Right atrium auricular region (tissue), 2 donors: ENCODE measurements at places on chromosomes 7 and 10. TPM values are rescaled to one million over a fixed set of nuclear protein-coding genes. Genes with fewer than 3 reads are reported as not detected.
A peak's percentile ranks its signal among the peaks of the same experiment; 100 is the strongest.

GRCh38 chr10:71877821-71878220 is 26.8 kb upstream of the PSAP start:
- H3K4me3 ChIP-seq: no peak overlapping the region
- no peak overlapping the region for H3K27ac ChIP-seq
- no peaks in the 10 kb centered on the region for H3K27me3 ChIP-seq
- no peaks in the 10 kb centered on the region for H3K4me1 ChIP-seq

GRCh38 chr7:134422008-134422407 is 36.9 kb downstream of the AKR1B1 start:
- no peak overlapping the region for H3K4me3 ChIP-seq
- H3K36me3 ChIP-seq: no peaks in the 10 kb centered on the region
- no peak for DNase-seq

Gene ZNF804B
- total RNA-seq: 0.20 TPM

DNA sequence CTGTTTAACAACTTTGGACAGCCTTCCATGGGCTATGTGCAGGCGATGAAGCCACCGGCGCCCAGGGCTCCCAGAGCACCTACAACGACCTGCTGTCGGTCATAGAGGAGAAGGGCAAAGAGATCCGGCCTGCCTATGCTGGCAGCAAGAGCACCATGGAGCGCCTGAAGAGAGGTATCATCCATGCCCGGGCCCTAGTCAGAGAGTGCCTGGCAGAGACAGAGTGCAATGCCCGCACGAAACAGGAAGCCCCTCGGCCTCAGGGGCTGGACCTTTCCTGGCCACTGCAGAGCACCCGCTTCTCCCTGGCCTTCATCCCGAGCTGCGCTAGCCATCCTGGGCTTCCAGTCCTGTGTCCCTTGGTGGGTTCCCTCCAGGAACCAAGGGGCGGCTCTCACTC is 497.0 kb upstream of the PHF14 start:
- H3K27me3 ChIP-seq: no peaks in the 10 kb centered on the region
- H3K4me1 ChIP-seq: no peaks in the 10 kb centered on the region
- H3K27ac ChIP-seq: no peak overlapping the region
- no peak overlapping the region for H3K4me3 ChIP-seq
- no peak for DNase-seq

DNA sequence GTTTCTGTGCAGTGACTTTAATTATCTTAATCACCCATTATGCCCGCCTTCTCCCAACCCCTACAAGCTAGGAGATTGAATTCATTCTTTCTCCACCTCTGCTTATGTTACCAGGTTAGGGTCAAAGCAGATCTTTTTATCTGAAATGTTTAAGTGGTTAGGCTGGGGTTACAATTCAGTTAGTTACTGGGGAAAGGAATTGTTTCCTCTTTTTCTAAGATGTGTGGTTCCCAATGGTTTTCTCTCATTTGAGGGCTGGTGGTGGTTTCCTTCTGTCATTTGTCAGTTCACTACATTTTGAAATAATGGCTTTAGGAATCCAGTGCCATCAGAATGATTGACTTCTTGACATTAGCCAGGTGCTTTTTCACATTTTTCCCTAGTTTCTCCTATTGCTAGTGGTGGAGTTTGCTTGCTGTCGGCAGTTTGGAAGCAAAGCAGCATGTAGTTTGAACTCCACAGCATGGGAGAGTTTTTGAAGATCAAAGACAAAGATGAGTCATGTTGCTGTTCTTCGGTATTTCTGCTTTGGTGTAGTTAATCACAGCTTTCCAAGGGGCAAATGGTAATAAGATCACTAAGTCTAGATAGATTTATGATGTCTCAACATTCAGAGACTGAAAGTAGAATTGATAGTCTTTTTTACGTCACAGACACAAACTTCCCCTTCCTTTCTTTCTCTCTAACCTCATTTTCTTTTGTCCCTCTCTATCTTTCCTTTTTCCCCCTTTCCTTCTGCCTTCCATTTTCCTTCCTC is 168.2 kb downstream of the SND1 start:
- no peak overlapping the region for H3K4me3 ChIP-seq
- H3K4me1 ChIP-seq: peaks cover 5% of the 10 kb centered on the region

Gene SPDYE8
- not detected for total RNA-seq

Gene GIMAP6
- total RNA-seq: 15.8 TPM

Gene SPDYE11
- total RNA-seq: not detected

Gene PLOD3
- total RNA-seq: 35.9 TPM

Gene SPDYE1
- not detected for total RNA-seq

- no peaks in the 10 kb centered on the region for H3K27me3 ChIP-seq
- no peak for DNase-seq
- no peak overlapping the region for H3K4me3 ChIP-seq
- no peaks in the 10 kb centered on the region for H3K36me3 ChIP-seq
- no peaks in the 10 kb centered on the region for H3K4me1 ChIP-seq
These were observed 139.8 kb upstream of the CDK13 start for GRCh38 chr7:39810204-39810642.

DNA sequence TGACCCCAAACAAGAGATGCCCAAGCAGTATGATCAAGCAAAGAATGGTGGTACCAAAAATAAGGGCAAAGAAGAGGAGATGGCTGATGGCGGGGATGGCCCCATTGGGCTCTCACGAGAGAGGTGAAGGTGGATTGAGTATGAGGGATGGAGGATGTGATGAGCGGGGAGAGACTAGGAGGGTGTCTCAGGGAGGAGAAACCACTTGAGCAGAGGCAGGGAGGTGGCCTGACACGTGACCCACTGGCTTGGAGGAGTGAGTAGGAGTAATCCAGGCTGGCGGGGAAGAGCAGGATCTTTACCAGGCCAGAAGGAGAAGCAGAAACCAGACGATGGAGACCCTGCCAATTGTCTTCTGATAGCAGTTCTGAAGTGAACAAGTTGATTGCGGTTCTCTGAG is 33.3 kb upstream of the ATXN7L1 start:
- no peak overlapping the region for H3K4me3 ChIP-seq
- H3K27ac ChIP-seq: no peak overlapping the region
- no peaks in the 10 kb centered on the region for H3K36me3 ChIP-seq
- no peaks in the 10 kb centered on the region for H3K27me3 ChIP-seq

GRCh38 chr7:136441835-136442234 is 426.6 kb upstream of the CHRM2 start:
- no peaks in the 10 kb centered on the region for H3K36me3 ChIP-seq
- DNase-seq: no peak
- H3K27me3 ChIP-seq: no peaks in the 10 kb centered on the region
- H3K27ac ChIP-seq: no peak overlapping the region
- no peaks in the 10 kb centered on the region for H3K4me1 ChIP-seq

DNA sequence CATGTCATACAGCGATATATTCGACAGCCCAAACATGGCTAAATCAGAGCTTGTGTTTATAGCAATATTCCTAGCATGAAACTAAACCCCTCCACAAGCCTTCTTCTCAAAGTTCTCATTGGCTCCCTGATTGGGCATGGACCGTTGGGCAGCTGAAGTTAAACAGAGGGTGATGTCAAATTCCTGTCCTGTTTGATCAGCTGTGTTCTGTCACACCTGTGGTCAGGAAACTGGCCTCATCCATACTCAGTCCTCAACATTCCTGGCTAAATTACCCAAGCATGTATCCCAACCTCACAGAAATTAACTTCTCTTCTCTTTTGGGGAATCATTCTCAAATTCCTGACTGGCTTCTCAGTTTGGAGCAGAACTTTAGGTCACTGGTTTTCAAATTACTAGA is 107.9 kb downstream of the ODAD2 start:
- no peak for DNase-seq
- no peaks in the 10 kb centered on the region for H3K4me1 ChIP-seq
- no peaks in the 10 kb centered on the region for H3K36me3 ChIP-seq

DNA sequence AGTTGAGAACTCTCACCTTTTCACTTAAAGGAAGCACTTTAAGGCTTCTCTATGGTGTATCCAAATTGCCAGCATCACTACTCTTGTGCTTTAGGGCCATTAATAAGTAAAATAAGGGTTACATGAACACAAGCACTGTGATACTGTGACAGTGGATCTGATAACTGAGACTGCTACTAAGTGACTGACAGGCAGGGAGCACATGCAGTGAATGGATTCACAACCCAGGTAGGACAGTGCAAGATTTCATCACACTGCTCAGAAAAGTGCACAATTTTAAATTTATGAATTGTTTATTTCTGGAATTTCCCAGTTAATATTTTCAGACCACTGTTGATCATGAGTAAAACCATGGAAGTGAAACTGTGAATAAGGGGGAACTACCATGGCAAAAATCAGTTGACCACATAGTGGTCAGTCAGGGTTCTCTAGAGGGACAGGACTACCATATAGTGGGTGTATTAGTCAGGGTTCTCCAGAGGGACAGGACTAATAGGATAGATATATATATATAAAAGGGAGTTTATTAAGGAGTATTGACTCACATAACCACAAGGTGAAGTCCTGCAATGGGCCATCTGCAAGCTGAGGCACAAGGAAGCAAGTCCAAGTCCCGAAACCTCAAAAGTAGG is 20.9 kb upstream of the CYP51A1 start:
- H3K4me1 ChIP-seq: no peaks in the 10 kb centered on the region
- no peak for DNase-seq
- H3K27ac ChIP-seq: no peak overlapping the region
- no peaks in the 10 kb centered on the region for H3K27me3 ChIP-seq
- H3K36me3 ChIP-seq: no peaks in the 10 kb centered on the region

DNA sequence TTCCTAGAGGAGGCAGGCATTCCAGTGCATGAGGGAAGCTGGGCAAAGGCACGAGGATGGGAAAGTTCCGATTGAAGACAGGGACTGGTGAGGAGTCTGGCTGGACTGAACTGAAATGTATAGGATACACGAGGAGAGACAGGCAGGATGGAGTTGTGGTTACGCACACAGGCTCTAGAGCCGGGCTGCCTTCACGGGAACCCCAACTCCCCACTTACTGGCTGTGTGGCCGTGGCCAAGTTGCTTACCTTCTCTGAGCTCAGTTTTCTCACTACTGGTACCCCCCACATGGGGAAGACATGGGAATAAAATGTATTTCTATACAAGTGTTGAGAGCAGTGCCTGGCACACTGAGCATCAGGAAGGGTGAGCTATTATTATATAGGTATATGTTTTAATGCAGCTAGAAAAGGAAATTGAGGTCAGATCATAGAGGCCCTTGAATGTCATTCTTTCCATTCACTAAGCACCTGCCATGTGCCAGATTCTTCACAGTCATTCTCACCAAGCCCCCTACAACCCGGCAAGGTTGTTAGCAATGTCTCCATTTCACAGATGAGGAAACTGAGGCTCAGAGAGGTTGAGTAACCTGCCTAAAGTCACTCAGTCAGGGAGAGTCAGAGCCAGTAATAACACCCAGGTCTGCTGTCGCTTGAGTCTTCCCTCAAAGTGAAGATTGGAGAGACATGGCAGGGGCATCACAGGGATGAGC is 9.7 kb downstream of the CHST3 start:
- H3K4me1 ChIP-seq: no peaks in the 10 kb centered on the region
- H3K4me3 ChIP-seq: no peak overlapping the region
- no peaks in the 10 kb centered on the region for H3K27me3 ChIP-seq

DNA sequence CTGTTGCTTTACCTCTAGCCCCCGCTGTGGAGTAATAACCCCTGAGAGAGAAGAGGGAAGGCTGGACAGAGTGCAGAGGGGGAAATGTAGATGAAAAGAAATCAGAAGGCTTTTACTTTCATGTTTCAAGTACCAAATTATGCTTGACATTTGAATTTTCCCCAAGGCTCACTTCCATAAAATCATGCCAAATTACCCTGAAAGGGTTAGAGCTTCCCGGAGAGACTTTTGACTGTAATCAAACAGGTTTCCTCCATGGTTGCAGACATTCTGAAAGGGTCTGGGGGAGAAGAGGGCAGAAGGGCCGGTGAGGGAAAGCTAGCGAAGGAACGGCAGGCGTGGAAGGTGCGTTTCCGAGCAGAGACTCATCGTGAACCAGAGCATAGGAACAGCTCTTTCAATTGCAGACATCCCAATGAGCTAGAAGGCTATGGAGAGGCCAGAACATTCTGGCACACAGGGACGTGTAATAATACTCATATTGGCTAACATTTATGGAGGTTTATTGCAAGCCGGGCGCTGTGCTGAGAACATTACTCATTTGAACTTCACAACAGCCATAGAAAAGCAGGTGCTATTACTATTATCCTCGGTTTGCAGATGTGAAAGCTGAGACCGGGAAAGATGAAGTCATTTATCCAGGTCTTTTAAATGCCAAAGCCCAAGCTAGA is 620.8 kb upstream of the AUTS2 start:
- H3K36me3 ChIP-seq: no peaks in the 10 kb centered on the region
- H3K4me3 ChIP-seq: no peak overlapping the region
- peak; percentile 59 for DNase-seq
- no peaks in the 10 kb centered on the region for H3K4me1 ChIP-seq
- no peak overlapping the region for H3K27ac ChIP-seq

DNA sequence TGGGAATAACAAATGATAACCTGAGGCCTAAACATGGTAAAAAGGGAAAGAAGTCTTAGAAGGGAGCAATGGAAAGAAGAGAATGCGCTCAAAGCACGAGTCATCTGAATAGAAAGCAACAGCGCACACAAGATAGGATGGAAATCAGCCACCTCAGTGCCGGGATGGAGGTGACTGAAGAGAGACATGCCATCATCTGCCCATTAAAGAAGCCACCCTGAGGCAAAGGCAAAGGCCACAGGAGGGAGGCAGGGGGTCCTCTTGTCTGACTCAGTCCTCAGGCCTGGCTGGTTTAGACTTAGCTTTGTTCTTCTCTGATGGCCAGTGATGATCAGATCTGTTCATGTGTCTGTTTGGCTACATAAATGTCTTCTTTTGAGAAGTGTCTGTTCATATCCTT is 180.6 kb downstream of the CHCHD3 start:
- H3K4me3 ChIP-seq: no peak overlapping the region
- no peaks in the 10 kb centered on the region for H3K4me1 ChIP-seq
- no peaks in the 10 kb centered on the region for H3K27me3 ChIP-seq
- H3K27ac ChIP-seq: no peak overlapping the region
- no peaks in the 10 kb centered on the region for H3K36me3 ChIP-seq

DNA sequence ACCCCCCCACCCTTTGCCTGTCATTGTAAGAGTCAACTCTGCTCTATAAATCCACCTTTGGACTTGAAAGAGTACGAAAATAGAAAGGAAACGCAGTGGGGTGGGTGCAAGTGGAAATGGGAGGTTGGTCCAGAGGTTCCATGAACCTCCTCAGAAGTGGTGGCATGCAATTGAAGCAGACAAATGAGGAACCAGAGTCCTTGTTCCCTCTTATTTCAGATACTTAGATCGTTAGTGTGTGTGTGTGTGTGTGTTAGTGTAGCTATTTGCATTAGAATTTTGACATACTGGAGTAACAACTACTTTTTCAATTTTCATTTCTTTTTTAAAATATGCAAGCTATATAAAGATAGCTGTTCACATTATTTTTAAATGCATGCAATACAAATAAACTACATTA is 18.1 kb upstream of the TFAM start:
- no peaks in the 10 kb centered on the region for H3K27me3 ChIP-seq
- no peaks in the 10 kb centered on the region for H3K4me1 ChIP-seq
- no peak overlapping the region for H3K4me3 ChIP-seq

- peaks cover 80% of the 10 kb centered on the region for H3K4me1 ChIP-seq
- H3K27ac ChIP-seq: peak overlapping the region; percentile 80
- H3K27me3 ChIP-seq: no peaks in the 10 kb centered on the region
- H3K4me3 ChIP-seq: no peak overlapping the region
- no peaks in the 10 kb centered on the region for H3K36me3 ChIP-seq
These were observed 20.6 kb downstream of the UBTD1 start for GRCh38 chr10:97519342-97519741.

Gene PON3
- not detected for total RNA-seq

Gene TNS3
- total RNA-seq: 39.7 TPM

- no peaks in the 10 kb centered on the region for H3K4me1 ChIP-seq
- no peak overlapping the region for H3K27ac ChIP-seq
- no peak overlapping the region for H3K4me3 ChIP-seq
These were observed 639.5 kb downstream of the LRMDA start for GRCh38 chr10:76070916-76071315.

Gene ENTPD7
- total RNA-seq: 3.5 TPM

Gene AMPH
- 9.0 TPM for total RNA-seq
